Activated T-helper 17 cell treated with anti-CD3 and anti-CD28 coated beads, Interleukin-2, amount 50 U/mL, for 72 hours (primary cell): ENCODE measurements at places on chromosomes 12 and 14. TPM values are rescaled to one million over a fixed set of nuclear protein-coding genes. Genes with fewer than 3 reads are reported as not detected.

DNA sequence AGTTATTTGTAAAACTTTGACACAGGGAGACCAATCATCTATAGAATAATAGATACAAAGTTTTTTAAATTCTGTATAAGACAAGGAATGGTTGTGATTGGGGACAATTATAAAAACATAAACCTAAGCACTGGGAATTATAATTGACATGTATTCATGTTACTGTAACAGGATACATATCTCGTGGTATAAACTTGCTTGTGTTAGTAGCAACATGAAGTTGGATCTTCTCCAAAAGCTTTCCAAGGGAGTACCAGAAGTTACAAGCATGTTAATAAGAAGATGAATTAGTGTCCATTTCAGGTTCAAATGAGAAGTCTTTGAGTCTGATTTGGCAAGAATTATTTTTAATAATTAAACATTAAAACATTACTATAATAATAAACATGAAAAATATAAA, 42.2 kb downstream of the CDKL1 start:
- H3K27me3 ChIP-seq = no peaks in the 10 kb centered on the region
- peaks cover 30% of the 10 kb centered on the region for H3K36me3 ChIP-seq
- H3K27ac ChIP-seq = no peak overlapping the region
- no peaks in the 10 kb centered on the region for H3K4me1 ChIP-seq
- H3K4me3 ChIP-seq = no peak overlapping the region

GRCh38 chr14:60878536-60878935, 102.3 kb downstream of the TRMT5 start:
- no peak overlapping the region for H3K27ac ChIP-seq
- H3K36me3 ChIP-seq = peaks cover 32% of the 10 kb centered on the region
- ATAC-seq = peak; percentile 44
- no peak overlapping the region for H3K4me3 ChIP-seq
- peaks cover 5% of the 10 kb centered on the region for H3K4me1 ChIP-seq
- H3K27me3 ChIP-seq = no peaks in the 10 kb centered on the region

- H3K27me3 ChIP-seq = no peaks in the 10 kb centered on the region
- no peak overlapping the region for H3K4me3 ChIP-seq
- no peak for ATAC-seq
Measured at GRCh38 chr14:75634848-75635247, 25.8 kb downstream of the ERG28 start.

GRCh38 chr12:3214526-3215365, 137.6 kb downstream of the TSPAN9 start:
- H3K36me3 ChIP-seq = no peaks in the 10 kb centered on the region
- H3K27me3 ChIP-seq = peaks cover 8% of the 10 kb centered on the region
- ATAC-seq = no peak
- H3K27ac ChIP-seq = no peak overlapping the region
- no peaks in the 10 kb centered on the region for H3K4me1 ChIP-seq
- no peak overlapping the region for H3K4me3 ChIP-seq

DNA sequence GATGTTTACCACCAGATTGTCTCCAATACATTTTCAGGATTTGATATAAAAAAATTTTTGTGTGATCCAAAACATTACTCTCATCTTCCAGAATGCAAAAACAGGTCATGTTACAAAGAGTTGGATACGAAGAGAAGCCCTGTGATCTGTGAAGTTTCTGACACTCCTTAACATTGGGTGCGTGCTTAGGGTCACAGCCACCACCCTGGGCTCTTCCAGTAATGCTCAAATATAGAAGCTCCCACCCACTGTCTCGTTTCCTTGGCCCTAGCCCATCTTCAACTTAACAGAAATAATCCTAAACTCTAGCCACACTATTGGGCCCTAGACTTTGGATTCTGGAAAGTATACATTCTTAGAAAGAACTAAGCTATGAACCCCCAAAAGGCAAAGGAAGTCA, 32.9 kb upstream of the HSP90B1 start:
- H3K4me3 ChIP-seq = no peak overlapping the region
- H3K4me1 ChIP-seq = peaks cover 26% of the 10 kb centered on the region

DNA sequence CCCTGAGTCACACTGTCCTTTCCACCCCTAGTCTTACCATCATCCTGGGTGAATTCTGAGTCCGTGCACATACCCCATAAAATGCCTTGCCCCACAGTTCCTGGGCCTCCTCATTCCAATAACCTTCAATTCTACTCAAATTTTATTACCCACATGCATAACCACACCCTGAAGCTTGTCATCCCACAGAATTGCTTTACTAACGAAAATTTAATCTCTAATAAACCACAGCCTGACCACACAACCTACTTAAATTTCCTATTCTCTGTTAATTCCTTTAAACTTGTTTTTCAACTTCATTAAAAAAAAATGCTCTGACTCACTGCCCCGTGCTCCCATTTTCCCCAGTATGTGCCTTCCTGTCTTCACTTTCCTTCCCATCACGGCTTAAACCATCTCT, 205.9 kb downstream of the PHLDA1 start:
- no peaks in the 10 kb centered on the region for H3K27me3 ChIP-seq
- no peak for ATAC-seq
- H3K4me1 ChIP-seq = no peaks in the 10 kb centered on the region
- no peaks in the 10 kb centered on the region for H3K36me3 ChIP-seq

DNA sequence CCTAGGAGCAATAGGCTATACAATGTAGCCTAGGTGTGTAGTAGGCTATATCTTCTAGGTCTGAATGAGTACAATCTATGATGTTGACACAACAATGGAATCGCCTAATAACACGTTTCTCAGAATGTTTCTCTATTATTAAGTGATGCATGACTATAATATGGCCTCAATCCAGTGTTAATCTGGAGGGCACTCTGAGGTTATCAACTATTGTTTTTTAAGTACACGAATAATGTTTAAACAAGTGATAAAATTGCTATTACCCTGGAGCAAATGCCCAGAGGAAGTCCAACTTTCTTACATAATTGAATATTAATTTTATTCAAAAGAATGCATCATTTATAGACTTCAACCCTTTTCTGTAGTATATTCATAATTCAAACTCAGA, 16.4 kb upstream of the CNIH1 start:
- no peaks in the 10 kb centered on the region for H3K27me3 ChIP-seq
- no peaks in the 10 kb centered on the region for H3K36me3 ChIP-seq
- no peak overlapping the region for H3K4me3 ChIP-seq
- no peaks in the 10 kb centered on the region for H3K4me1 ChIP-seq
- ATAC-seq = no peak
- H3K27ac ChIP-seq = no peak overlapping the region

DNA sequence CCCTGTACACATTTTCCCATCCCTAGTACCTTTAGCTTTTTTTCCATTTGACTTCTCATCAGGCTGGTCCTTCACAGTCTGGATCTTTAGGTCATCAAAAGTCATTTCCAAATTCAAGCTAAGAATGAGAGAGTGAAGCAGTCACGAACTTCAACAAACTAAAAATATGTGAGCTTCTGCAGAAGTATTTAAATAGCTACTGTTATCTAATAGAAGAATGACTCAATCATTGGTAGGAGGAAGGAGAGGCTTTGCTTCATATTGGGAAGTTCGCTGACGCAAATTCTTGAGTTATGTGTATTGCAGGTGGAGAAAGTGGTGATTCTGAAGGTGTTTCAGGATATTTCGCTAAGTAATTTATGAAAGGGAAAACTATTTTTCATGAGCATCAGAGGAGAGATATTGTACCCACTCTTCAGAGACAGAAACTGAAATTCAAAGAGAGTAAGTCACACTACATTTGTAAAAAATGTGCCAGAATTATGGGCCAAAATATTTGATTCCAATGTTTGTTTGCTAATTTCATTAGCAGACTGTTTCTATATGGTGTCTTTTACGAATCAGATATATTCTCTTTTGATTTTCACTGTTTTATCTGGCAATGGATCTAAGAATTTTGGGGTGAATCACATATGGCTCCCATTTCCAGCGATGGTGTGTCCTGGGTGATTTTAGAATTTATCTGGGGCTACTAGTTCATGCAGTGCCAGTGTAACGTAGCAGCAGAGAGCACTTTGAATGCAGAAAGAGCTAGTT, at the start of gene OLR1:
TSS of gene OLR1 (minus strand) at position 160 of the 756 bp plus-strand sequence. CDS start at position 105, 55 bp downstream.
- H3K27ac ChIP-seq = no peak within 1 kb of the TSS
- no peak within 1 kb of the TSS for H3K4me3 ChIP-seq
- no peaks in the 10 kb centered on the region for H3K36me3 ChIP-seq
- peaks cover 17% of the 10 kb centered on the region for H3K27me3 ChIP-seq
- no peaks in the 10 kb centered on the region for H3K4me1 ChIP-seq

GRCh38 chr12:53586745-53587144, 39.4 kb downstream of the ATF7 start:
- H3K36me3 ChIP-seq = no peaks in the 10 kb centered on the region
- H3K27me3 ChIP-seq = no peaks in the 10 kb centered on the region
- peaks cover 8% of the 10 kb centered on the region for H3K4me1 ChIP-seq
- H3K27ac ChIP-seq = no peak overlapping the region

DNA sequence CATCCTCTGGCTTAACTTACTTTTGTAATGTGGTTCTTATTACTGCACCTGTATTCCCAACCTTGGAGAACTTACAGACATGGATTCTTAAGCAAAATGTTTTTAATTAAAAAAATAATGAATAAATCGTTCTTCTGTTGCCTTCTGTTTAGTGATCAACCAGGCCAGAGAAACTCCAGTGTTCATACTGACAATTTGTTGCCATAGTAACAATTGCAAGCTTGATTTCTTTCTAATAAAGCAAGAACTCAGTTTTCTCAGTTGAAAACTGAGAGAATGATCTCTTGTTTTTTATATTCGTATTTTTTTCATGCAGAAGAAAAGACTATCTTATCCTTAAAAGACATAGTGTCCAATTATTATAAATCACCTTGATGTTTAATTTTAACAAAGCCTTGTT, 106.5 kb upstream of the LMNTD1 start:
- no peaks in the 10 kb centered on the region for H3K36me3 ChIP-seq
- H3K27me3 ChIP-seq = no peaks in the 10 kb centered on the region
- no peak overlapping the region for H3K27ac ChIP-seq
- H3K4me1 ChIP-seq = no peaks in the 10 kb centered on the region

DNA sequence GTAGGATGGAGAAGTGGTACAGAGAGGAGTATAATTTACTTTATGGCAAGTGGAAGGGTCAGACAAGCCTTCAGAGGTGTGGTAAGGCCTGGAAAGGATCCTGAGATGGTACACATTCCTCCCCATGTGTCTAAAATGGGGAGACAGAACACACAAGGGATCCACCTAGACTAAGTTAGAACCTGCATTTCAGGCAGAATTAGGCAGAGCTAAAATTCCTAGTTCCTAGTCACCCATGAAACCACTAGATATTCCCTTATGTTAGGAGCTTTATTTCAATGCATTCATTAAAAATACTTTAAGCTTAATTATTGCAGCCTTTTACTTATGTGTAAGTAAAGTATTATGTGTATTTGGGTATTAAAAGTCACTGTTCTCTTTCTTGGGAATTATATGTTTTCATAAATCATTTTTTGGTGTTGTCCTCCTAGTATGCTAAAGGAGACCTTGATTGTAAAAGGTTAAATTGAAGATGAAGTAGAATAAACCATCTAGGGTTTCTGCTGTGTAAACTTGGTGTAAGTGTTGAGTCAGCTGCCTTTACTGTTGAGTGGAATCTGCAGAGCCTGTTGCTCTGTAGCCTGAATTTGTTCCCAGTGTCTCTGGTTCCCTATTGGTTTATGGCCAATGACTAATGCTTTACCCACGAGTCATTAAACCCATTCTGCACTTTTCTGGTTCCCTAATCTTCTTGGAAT, 423.2 kb downstream of the ATP23 start:
- no peak for ATAC-seq
- H3K27ac ChIP-seq = no peak overlapping the region
- H3K36me3 ChIP-seq = no peaks in the 10 kb centered on the region
- H3K4me3 ChIP-seq = no peak overlapping the region
- no peaks in the 10 kb centered on the region for H3K4me1 ChIP-seq

DNA sequence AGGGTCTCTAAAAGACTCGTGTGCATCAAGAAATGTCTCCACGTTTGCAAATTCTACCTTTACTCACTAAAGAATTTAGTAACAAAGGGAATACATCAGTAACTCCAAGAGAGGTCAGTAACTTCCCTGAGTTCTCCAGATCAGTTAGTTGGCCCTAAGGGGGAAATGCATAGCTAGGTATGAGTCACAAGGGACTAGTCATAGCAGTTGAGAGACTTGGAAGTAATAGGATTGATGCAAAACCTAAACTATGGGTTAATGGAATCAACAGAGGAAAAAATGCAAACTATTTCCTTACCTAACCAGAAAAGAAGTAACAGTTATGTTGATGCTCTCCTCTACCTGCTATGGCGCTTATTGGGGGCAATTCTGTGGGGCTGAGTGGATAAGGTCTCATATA, 148.8 kb upstream of the GARIN6 start:
- no peaks in the 10 kb centered on the region for H3K27me3 ChIP-seq
- H3K4me1 ChIP-seq = no peaks in the 10 kb centered on the region
- no peak for ATAC-seq
- H3K4me3 ChIP-seq = no peak overlapping the region
- H3K36me3 ChIP-seq = no peaks in the 10 kb centered on the region

- ATAC-seq = no peak
- no peak overlapping the region for H3K4me3 ChIP-seq
- no peak overlapping the region for H3K27ac ChIP-seq
- no peaks in the 10 kb centered on the region for H3K36me3 ChIP-seq
Measured at GRCh38 chr12:59425798-59426197, 170.0 kb upstream of the SLC16A7 start.

DNA sequence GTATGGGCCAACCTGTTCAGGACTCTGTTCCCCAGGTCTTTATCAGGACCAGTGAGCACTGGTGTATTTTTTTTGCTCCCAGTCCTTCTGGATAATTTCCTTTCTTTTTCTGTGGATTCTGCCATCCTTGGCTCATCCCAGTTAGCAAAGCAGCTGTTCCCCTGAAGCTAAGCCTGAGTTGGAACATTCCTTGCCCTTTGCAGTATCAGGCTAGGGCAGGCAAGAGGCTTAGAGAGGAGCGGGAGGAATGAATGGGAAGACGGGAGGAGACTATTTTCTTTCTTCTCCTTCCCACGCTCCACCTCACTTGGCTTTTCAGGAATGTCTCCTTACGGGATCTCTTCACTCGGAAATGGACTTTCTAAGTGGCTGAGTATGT, 29.2 kb downstream of the ERG28 start:
- peaks cover 17% of the 10 kb centered on the region for H3K36me3 ChIP-seq
- H3K4me3 ChIP-seq = no peak overlapping the region
- no peak for ATAC-seq
- H3K4me1 ChIP-seq = no peaks in the 10 kb centered on the region
- no peaks in the 10 kb centered on the region for H3K27me3 ChIP-seq
- H3K27ac ChIP-seq = no peak overlapping the region

DNA sequence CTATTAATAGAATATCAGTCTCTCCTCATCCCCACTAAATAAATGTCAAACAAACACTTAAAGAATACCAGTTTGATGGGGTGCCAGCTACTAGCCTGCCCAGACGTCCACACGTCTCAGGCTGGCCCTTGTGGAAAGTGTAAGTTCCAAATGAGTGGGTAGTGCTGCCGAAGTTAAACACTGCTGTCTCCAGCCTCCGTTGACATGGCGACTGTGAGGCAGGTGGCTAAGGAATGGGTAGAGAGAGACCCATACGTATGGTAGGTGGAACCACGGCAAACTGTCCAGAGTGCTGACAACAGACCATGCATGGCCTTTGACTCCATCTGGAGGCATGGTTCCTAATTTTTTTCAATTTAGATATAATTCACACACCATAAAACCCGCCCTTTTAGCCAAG, 37.9 kb downstream of the PITPNM2 start:
- no peak overlapping the region for H3K27ac ChIP-seq
- H3K27me3 ChIP-seq = no peaks in the 10 kb centered on the region
- H3K4me1 ChIP-seq = peaks cover 2% of the 10 kb centered on the region
- H3K36me3 ChIP-seq = no peaks in the 10 kb centered on the region
- no peak overlapping the region for H3K4me3 ChIP-seq

Gene OLR1
- not detected for total RNA-seq

Gene ARPC3
- total RNA-seq = 259 TPM

Gene DEGS2
- total RNA-seq = 8.3 TPM

Gene POTEG
- total RNA-seq = not detected

Gene GMPR2
- 85.0 TPM for total RNA-seq

Gene PTPRQ
- not detected for total RNA-seq

Gene OR6C6
- not detected for total RNA-seq

Gene BEST3
- not detected for total RNA-seq
